ENCODE measurements at places on chromosomes 6 and 20.

GRCh38 chr6:155228546-155229166 is 35.2 kb upstream of the CLDN20 start:
- DNase-seq: peak; percentile 55

GRCh38 chr6:31681135-31681671 is 336 bp upstream of the LY6G5C start:
- DNase-seq: peak; percentile 79

DNA sequence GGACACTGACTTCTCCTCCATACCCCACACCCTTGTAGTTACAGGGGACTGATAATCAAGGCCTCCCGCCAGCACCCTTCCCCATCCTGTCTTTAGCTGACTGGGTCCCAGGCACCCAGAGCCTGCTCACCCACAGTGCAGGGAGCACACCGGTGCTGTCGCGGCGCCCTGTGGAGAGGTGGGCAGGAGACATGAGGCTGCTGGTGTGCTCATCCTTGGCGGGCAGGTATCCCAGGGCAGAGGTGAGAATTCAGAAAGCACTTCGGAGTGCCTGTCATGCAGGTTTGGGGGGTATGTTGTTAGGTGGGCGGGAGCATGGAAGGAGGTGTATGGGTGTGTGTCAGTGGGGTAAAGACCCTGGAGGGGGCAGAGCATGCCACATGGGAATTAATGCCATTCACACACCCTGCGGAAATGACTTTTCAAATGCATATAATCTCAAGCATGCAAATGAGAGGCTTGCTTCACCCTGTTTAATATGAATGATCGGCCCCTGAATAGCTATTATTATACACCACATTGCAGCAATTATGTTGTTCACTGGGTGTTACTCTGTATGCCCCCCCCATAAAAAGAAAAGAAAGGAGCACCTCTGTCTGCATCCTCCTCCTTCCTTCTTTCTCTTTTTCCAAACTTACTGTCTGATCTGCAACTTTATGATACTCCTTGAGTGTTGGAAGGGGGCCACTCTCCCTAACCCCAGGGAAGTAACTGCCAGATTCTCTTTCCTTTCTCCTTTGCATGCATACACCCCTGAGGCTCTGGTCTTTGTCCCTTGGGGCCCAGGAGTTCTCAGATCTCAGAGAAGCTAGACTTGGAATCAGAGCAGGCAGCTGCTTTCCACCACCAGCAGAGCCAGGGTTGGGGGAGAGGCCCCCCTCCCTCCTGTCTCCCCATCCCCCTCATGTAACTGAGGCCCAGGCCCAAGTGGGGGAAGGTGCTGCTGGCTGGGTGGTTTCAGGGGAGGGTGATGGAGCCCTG is 16.0 kb downstream of the FOXP4 start:
- no peak for DNase-seq

- no peak for DNase-seq
Observed at GRCh38 chr6:80331522-80331921, 225.1 kb downstream of the BCKDHB start.

- DNase-seq: peak; percentile 96
Observed at GRCh38 chr6:72425003-72425681, 196.7 kb upstream of the KCNQ5 start.

GRCh38 chr20:17229256-17229655 is 2.4 kb downstream of the PCSK2 start:
- no peak for DNase-seq

DNA sequence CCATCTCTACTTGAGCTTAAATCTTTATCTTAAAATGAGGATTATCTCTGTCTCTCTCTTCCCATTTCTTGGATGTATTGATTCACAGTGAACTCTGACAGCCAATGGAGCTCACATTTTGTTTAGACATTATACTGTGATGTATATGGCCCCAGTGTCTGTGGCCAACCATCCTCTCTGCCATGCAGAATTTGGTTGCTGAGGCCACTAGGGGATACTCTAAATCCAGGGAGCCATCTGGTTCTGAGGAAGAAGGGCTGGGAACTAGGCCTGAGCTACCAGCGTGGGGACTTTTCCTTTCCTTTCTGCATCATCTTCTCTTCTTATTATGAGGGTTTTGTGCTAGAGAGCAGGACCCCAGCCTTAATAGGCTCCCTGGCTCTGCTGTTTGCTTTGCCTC is 59.1 kb upstream of the RIPOR2 start:
- DNase-seq: no peak

- no peak for DNase-seq
Observed at GRCh38 chr6:18463429-18463828, 76.3 kb downstream of the RNF144B start.

- peak; percentile 38 for DNase-seq
Observed at GRCh38 chr20:43459022-43459942, 1.6 kb downstream of the SRSF6 start.

- DNase-seq: no peak
Observed at GRCh38 chr6:144069506-144069905, 25.9 kb downstream of the SF3B5 start.

- no peak for DNase-seq
Observed at GRCh38 chr6:89775150-89775549, 44.4 kb downstream of the MDN1 start.

DNA sequence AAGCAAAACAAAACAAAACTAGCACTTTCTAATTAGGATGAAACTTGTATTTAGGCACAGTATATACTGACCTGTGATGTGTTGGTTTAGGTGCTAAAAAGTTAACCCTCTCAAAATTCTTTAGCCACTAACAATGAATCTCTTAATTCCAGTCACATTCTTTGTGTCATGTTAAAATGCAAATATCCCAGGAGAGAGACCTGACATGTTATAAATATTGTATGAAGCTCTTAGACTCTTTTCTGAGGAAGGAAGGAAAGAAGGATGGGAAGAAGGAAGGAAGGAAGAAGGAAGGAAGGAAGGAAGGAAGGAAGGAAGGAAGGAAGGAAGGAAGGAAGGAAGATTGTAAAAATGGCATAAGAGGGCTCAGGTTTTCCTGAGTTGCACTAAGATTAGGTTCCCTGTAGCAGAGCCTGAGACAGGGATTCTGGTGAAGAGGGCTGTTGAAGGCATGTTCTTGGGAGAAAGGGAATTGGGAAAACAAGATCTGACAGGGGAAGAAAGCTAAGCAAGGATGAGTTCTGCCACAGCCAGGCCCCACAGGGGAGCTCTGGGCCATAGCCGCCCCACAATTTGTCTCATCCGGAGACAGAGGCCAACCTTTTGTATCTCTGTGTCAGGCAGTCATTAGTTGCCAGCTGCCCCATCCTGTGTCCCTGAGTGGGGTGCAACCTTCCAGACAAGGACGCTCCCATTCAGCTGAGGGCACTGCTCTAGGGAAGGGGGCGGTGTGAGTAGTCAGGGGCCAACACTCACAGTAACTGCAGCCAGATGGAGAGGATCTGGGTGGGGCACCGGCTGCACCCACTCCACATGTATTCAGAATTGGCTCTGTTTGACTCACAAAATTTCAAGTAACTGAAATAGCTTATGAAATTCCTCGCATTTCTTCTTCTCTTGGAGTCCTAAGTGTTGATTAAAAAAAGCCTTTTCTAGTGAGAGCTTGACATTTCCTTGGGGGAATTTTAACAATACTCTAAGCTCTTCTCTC is 189.3 kb upstream of the ARG1 start:
- DNase-seq: peak; percentile 69

DNA sequence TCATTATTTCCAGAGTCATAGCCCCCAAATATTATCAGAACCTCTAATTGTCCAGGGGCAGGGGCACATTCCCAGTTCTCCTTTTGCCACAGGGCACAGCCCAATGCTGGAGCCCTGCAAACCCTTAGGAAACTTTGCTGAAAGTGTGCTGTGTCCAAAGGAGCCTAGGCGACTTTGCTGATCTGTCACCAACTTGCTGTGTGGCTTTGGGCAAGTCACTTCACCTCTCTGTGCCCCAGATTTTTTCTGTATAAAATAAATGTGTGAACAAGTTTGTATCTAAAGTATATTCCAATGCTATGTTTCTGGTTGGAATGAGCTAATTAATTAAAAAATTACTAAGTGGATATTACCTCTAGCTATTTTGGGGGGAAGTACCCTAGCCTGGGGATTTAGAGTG is 25.4 kb upstream of the BCAS1 start:
- DNase-seq: no peak

GRCh38 chr20:11672959-11673358 is 244.7 kb upstream of the BTBD3 start:
- DNase-seq: no peak

DNA sequence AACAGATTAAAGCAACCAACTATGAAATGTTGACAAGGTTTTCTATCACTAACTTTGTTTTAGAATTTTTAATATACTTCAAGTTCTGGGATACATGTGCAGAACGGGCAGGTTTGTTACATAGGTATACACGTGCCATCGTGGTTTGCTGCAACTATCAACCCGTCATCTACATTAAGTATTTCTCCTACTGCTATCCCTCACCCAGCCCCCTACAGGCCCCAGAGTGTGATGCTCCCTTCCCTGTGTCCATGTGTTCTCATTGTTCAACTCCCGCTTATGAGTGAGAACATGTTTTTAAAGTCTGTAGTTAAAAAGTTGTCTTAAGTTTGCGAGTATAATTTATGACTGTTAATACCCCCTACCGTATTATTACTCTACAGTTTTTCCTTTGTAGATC is 844.3 kb upstream of the MANEA start:
- no peak for DNase-seq

GRCh38 chr6:109117346-109118035 is 22.2 kb downstream of the CEP57L1 start:
- no peak for DNase-seq

GRCh38 chr6:53250176-53251032 is 98.3 kb downstream of the ELOVL5 start:
- peak; percentile 69 for DNase-seq

DNA sequence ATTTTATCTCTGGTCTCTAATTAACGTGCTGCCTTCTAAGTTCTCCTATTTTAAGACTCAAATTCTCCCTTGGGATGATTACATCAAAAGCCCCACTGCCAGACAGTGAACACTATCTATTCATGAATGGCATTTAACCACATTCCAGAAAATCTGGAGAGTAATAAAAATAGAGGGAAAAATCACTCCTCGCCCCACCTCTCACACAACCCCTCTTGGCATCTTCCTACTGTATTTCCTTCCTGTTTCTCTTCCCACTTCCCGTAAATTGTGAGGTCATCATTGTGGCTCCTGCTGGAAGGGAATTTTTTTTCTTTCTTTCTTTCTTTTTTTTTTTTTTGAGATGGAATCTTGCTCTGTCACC is 31.5 kb downstream of the RAB44 start:
- DNase-seq: peak; percentile 58

- DNase-seq: no peak
Observed at GRCh38 chr6:158374020-158374419, 61.8 kb downstream of the TULP4 start.

DNA sequence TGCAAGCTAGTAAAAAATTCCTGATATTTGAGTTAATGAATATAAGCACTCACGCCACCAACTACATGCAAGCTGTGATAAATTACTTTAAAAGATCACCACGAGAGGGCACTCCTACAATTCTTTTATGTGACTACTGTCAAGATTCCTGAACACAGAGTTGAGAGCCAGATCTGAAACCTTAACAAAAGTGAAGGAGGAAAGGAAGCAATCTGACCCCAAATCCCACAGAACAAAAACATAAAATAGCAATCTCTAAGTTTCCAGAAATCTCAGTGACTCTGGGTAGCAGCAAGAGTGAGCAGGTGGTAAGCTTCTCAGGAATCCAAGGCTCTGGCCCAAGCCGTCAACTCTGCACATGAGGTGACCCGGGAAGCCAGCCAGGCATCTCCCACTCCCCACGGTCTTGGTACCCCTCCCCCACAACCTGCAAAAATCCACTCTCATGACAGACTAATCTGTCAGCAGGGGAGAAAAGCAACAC is 55.1 kb downstream of the STAU1 start:
- peak; percentile 84 for DNase-seq

- no peak for DNase-seq
Observed at GRCh38 chr6:3788408-3789017, 37.0 kb upstream of the PXDC1 start.

GRCh38 chr6:158686311-158686710 is 36.5 kb downstream of the SYTL3 start:
- no peak for DNase-seq

GRCh38 chr6:1792989-1793388 is 183.3 kb downstream of the FOXC1 start:
- peak; percentile 48 for DNase-seq

- DNase-seq: peak; percentile 39
Observed at GRCh38 chr6:170291271-170292110, 613 bp upstream of the DLL1 start.

- no peak for DNase-seq
Observed at GRCh38 chr20:48605364-48606171, 222.2 kb downstream of the PREX1 start.

DNA sequence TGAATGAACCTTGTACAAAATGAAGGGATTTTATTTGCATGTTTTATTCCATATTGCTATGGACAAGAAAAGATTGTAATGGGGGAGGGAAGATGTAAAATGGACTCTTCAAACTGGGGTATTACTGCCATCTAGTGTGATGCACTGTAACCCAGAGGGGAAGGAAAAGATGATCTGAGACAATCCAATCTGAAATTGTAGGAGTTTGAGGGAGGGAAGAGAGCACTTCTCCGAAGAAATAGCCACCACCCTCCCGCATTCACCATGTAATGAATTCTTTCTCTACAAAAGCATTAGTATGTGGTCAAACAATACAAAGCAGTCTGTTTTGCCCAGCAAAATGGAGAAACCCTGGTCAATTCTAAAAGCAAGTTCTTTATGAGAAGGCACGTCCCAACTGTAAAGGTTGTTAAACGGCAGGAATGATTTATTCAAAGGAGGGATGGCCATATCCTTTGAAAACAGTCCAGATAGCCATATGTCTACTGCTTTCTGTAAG is 679.5 kb upstream of the NRSN1 start:
- peak; percentile 60 for DNase-seq

DNA sequence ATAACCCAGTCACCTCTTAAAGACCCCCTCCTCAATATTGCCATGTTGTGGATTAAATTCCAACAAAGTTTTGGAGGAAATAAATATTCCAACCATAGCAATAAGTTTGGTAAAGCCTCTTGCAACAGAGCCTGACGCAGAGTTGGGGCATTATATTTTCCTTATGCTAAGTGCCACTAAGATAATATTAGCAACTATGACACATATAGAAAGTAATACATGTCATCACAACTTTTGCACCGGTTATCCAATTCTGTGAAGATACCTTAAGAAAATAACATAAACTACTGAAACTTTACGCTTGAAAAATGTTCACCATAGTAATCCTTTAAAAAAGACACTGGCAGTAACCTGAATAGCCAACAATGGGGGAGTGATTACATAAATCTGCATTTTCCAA is 52.2 kb upstream of the TRERF1 start:
- DNase-seq: no peak

DNA sequence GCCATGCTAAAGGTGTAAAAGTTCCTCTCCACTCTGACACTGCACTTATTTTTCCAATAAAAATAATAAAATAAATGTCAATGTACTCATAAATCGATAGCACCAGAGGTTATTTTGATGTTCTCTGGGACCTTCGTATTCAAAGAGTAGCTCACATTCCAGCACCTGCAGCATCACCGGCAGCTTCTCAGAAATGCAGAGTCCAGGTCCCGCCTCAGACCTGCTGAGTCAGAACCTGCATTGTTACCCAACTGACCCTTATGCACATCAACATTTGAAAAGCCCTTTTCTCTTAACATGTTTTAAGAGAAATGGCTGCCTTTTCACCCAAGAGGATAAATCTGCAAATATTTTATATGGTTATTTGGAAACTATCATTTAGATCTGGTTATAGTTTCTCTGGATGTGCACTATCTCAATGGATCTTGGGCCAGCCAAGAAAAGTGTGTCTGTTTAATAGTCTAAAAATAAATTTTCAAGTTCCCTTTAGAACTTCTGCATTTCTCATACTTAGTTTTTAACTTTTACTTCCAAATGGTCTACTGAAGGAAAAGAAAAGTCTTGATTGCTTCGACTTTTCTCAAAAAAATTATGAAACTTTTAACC is 216.2 kb upstream of the PRDM1 start:
- DNase-seq: no peak

- no peak for DNase-seq
Observed at GRCh38 chr6:21722510-21722909, 129.0 kb downstream of the SOX4 start.
